ENCODE measurements at places on chromosomes 7 and 10.

DNA sequence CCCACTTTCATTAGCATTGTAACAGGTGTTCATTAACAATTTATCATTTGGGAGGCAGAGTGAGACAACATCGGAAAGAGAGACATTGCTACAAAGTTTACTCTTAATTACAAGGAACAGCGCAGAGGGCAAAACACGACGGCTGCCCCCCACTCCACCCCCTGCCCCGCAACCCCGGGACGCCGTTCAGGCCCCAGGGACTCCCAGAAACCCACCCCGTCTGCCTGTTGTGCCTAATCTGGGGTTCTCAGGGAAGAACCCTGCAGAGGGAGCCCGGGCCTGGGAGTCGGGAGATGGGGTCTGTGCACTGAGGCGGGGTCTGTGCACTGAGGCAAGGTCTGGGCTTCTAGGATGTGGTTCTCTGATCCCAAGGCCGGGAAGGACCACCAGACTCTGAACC is 25.2 kb downstream of the UNCX start:
- H3K4me3 ChIP-seq: no peak overlapping the region
- peaks cover 27% of the 10 kb centered on the region for H3K27me3 ChIP-seq
- DNase-seq: no peak
- H3K4me1 ChIP-seq: no peaks in the 10 kb centered on the region
- H3K27ac ChIP-seq: no peak overlapping the region

DNA sequence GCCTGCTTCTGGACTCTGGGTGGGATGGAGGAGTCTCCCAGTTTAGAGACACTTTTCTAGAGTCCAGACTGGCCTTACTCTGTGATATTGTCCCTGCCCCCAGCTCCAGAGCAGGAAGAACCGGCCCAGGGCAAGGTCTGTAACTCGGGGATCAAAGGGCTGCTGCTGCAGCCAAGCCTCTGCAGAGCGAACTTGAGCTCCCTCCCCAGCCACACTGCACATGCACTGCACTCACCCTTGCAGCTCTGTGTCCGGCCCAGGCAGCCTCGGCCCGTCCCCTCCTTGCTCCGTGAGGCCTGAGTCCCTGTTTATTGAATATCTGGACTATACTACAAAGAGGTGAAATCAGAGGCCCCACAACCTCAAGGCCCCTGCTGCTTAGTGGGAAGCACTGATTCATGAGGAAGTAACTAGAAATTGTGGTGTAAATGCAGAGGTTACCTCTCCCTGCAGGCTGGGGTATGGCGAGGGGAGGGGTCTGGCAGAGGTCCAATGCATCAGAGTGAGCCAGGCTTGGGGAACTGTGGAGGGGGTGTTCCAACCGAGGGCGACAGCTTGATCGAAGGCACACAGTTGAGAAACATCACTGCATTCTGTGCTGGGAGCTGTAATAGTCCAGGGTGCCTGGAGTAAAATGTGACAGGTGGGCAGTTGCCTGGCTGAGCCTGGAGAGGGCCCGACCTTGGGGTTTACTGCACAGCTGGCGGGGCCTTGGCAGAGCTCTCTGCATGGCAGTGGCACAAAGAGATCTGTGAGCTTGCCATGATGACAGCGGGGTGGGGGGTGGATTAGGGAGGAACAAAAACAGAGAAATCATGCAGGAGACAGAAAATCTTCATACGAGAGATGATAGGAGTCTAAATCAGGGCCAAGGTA is 49.1 kb downstream of the AOC1 start:
- H3K27ac ChIP-seq: no peak overlapping the region
- no peak overlapping the region for H3K4me3 ChIP-seq
- DNase-seq: no peak
- H3K4me1 ChIP-seq: peaks cover 29% of the 10 kb centered on the region

DNA sequence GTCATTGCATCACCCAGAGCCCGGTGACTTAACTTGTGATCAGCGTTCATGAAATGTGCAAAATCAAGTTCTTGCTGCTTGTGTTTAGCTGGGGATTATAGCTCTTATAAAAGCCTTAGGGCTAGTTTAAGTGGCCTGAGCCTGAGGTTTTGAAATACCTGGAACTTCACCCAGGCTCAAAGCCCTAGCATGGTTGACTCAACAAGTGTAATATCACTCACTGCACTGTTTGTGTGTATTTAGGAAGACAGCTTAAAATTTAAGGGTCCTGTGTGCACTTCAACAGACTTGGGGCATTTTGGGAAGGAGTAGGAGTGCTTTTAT is 489.5 kb downstream of the GATA3 start:
- no peaks in the 10 kb centered on the region for H3K4me1 ChIP-seq
- H3K4me3 ChIP-seq: no peak overlapping the region
- no peaks in the 10 kb centered on the region for H3K36me3 ChIP-seq
- H3K27ac ChIP-seq: no peak overlapping the region

GRCh38 chr10:103451831-103452505 is at the start of gene CALHM2:
Gene CALHM2, minus strand, starts transcription at chr10:103452370. Its CDS starts 2,429 bp downstream, at chr10:103449941.
- peaks cover 2% of the 10 kb centered on the region for H3K27me3 ChIP-seq
- H3K4me3 ChIP-seq: peak within 1 kb of the TSS; percentile 90
- peak; percentile 55 for DNase-seq
- peaks cover 29% of the 10 kb centered on the region for H3K36me3 ChIP-seq

- peak overlapping the region; percentile 24 for H3K27ac ChIP-seq
- H3K27me3 ChIP-seq: no peaks in the 10 kb centered on the region
- H3K4me3 ChIP-seq: no peak overlapping the region
- H3K36me3 ChIP-seq: peaks cover 11% of the 10 kb centered on the region
Observed at GRCh38 chr7:139682136-139683013, 95.4 kb downstream of the HIPK2 start.

DNA sequence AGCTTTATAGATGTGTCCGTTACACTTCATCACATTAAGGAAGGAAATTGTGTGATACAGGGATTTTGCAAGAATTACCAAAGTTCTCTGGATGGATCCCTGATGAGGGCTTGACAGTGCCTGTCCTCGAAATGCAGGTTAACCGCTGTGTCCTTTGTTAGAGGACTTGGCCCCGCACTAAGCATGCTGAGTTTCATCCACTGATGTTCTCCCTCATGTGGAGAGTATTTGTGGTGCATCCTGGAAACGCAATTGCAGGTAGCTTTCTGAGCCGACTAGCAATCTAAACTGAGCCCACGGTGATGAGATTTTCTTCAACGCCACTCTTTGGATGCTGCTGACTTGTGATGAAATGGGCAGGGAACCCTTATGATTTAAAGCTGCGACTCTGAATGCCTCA is 71.9 kb upstream of the STK17A start:
- DNase-seq: no peak
- H3K27ac ChIP-seq: no peak overlapping the region
- no peaks in the 10 kb centered on the region for H3K36me3 ChIP-seq
- H3K27me3 ChIP-seq: peaks cover 29% of the 10 kb centered on the region
- H3K4me3 ChIP-seq: no peak overlapping the region

DNA sequence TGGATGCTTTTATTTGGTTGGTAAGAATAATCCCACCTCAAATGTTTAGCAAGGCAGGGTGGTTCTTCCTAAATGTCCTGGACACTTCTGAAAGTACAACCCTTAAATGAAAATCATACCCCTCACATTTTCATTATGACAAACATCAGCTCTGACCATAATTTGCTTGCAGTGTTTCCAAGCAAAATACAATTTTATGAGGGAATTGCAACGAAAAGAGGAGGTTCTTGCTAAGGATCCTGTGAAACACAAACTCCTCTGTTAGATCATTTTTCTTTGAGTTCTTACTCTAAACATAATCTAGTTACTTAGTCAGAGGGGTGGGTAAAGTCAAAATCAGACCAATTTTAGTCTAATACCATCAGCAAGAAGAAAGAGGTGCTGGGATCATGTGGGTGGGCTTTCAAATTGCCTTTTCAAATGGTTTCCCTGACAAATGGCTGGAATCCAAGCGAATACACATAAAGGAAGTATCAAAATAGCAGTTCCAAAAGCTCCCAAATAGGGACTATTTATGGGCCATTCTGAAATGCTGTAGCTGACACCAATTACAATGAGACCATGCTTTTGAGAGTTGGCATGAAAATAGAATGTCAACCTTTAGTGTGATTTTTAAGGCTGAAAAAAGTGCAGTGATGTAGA is 164.9 kb upstream of the INHBA start:
- H3K36me3 ChIP-seq: peaks cover 11% of the 10 kb centered on the region
- H3K27me3 ChIP-seq: no peaks in the 10 kb centered on the region
- no peak overlapping the region for H3K4me3 ChIP-seq

GRCh38 chr7:121015560-121015959 is 27.0 kb downstream of the CPED1 start:
- no peaks in the 10 kb centered on the region for H3K4me1 ChIP-seq
- H3K27ac ChIP-seq: no peak overlapping the region
- peaks cover 2% of the 10 kb centered on the region for H3K27me3 ChIP-seq
- no peak for DNase-seq
- no peaks in the 10 kb centered on the region for H3K36me3 ChIP-seq
- H3K4me3 ChIP-seq: no peak overlapping the region

GRCh38 chr7:31497516-31497915 is 16.4 kb upstream of the ITPRID1 start:
- no peaks in the 10 kb centered on the region for H3K27me3 ChIP-seq
- H3K4me3 ChIP-seq: no peak overlapping the region
- H3K27ac ChIP-seq: no peak overlapping the region

DNA sequence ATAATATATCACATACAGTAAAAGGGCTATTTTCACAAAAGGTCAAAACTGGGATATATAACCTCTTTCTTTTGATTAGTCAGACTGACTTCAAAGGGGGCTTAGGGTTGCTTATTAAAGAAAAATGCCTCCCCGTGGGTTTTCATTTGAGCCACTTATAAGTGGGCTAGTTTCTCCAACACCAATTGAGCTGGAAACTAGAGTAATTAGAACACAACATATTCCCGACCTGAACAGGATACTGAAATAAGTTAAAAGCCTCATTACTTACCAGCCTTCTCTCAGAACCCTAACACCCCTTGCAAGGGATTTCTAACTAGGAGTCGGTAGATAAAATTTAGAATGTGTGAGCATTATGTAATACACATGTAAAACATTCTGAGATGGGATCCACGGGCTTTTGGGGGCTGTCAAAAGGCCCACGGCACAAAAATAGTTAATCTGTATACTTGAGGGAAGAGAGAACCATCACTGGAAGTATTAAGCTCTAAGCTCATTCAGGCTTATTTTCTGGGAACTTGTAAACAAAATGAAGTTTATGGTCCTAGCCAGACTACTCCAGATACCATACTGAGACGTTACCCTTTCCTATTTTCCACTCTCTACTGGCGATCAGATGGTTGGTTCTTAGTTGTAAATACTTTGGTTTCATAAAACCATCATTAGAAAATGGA is 29.3 kb upstream of the KMT2E start:
- H3K27ac ChIP-seq: peak overlapping the region; percentile 99
- no peaks in the 10 kb centered on the region for H3K27me3 ChIP-seq
- peaks cover 74% of the 10 kb centered on the region for H3K4me1 ChIP-seq
- no peak for DNase-seq
- H3K4me3 ChIP-seq: peak overlapping the region; percentile 98
- H3K36me3 ChIP-seq: peaks cover 31% of the 10 kb centered on the region

- DNase-seq: no peak
- H3K36me3 ChIP-seq: peaks cover 15% of the 10 kb centered on the region
- peak overlapping the region; percentile 78 for H3K27ac ChIP-seq
- peak overlapping the region; percentile 99 for H3K4me3 ChIP-seq
- no peaks in the 10 kb centered on the region for H3K27me3 ChIP-seq
- H3K4me1 ChIP-seq: peaks cover 52% of the 10 kb centered on the region
Observed at GRCh38 chr7:131110297-131111080, 217.2 kb upstream of the MKLN1 start.

DNA sequence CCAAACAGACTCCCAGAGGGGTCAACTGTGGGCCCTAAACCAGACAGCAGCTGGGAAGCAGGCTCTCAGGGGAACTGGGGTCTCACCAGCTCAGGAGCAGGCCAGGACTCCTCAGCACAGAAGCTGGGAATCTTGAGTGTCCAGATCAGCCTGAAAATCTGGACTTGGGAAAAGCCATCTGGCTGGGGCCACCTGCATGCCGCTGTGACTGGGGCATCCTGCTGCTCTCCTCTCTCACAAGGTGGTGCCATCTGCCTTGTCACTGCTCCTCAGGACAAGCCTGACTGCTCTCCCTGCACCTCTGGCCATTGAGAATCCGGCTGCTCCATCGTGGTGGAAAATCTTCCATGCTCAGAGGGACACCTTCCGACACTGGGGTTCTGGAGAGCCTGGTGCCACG is 141.4 kb downstream of the PLPP4 start:
- H3K4me3 ChIP-seq: no peak overlapping the region
- no peak for DNase-seq
- no peak overlapping the region for H3K27ac ChIP-seq
- H3K36me3 ChIP-seq: no peaks in the 10 kb centered on the region

DNA sequence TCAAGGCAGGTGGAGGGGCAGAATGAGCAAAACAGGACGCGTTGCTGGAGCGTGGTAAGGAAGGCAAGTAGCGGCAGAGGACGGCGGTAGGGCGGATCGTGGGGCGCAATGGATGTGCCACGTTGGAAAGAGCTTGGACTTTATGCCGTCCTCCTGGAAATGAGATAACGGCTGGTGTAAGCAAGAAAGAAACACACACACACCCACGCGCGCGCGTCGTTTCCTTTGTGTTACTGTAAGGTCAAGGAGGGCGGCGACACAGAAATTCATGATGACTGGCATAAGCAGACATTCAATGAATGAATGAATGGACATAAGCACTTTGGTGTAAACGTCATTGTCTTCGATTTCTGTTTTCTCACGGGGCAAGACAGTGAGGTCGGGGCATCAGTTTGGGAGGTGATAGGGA is 683 bp upstream of the ENTPD7 start:
- H3K27ac ChIP-seq: peak overlapping the region; percentile 64
- peaks cover 8% of the 10 kb centered on the region for H3K27me3 ChIP-seq
- DNase-seq: peak; percentile 15
- H3K36me3 ChIP-seq: peaks cover 13% of the 10 kb centered on the region
- peaks cover 19% of the 10 kb centered on the region for H3K4me1 ChIP-seq

GRCh38 chr10:130335336-130335735 is 199.1 kb downstream of the GLRX3 start:
- no peaks in the 10 kb centered on the region for H3K4me1 ChIP-seq
- no peaks in the 10 kb centered on the region for H3K36me3 ChIP-seq
- no peak overlapping the region for H3K4me3 ChIP-seq
- H3K27me3 ChIP-seq: no peaks in the 10 kb centered on the region

DNA sequence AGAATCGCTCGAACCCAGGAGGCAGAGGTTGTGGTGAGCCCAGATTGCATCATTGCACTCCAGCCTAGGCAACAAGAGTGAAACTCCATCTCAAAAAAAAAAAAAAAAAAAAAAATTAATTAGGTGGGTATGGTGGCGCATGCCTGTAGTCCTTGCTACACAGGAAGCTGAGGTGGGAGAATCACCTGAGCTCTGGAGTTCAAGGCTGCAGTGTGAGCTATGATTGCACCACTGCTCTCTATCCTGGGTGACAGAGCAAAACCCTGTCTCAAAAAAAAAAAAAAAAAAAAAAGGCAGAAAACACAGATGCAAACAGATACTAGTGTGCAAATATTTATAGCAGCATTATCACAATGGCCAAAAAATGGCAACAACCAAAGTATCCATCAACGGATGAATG is 134.4 kb downstream of the RGS10 start:
- H3K36me3 ChIP-seq: peaks cover 26% of the 10 kb centered on the region
- no peak for DNase-seq
- H3K4me3 ChIP-seq: no peak overlapping the region
- no peak overlapping the region for H3K27ac ChIP-seq
- H3K27me3 ChIP-seq: no peaks in the 10 kb centered on the region
